CD4-positive, alpha-beta T cell treated with Interleukin-21 for 1 hour (primary cell): ENCODE measurements at places on chromosomes 3 and 15.

DNA sequence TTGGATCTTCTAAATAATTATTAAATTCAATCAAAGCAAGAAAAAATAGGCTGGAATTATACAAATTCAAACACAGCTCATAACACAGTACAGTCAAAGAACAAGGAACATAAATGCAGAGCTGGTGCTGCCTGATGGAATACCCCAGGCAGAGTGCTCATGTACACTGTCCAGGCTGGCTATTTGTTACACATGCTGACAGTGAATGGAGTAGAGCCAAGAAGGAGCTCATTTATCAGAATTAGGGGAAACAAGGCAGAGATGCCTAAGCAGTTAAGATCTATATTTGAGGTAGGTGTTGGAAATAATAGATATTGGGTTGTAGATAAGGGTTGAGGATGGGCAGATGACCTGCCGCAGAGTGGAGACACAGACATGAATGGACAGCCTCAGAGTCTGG, 788.2 kb upstream of the ARPP21 start:
- no peak for DNase-seq

- DNase-seq: no peak
These were observed 15.6 kb upstream of the FILIP1L start for GRCh38 chr3:100129941-100130340.

GRCh38 chr15:59174151-59174834, 32.4 kb upstream of the LDHAL6B start:
- DNase-seq: no peak

GRCh38 chr3:64484289-64484992, 203.4 kb downstream of the ADAMTS9 start:
- DNase-seq: peak; percentile 50

- DNase-seq: no peak
These were observed 3.6 kb upstream of the AGTR1 start for GRCh38 chr3:148694116-148694515.

GRCh38 chr3:16174389-16174788, at the start of gene GALNT15:
Gene GALNT15 (plus strand): TSS chr3:16174680. CDS start chr3:16175152, 472 bp downstream.
- DNase-seq: no peak

GRCh38 chr3:59885101-59885500, 835.3 kb upstream of the CFAP20DC start:
- no peak for DNase-seq

DNA sequence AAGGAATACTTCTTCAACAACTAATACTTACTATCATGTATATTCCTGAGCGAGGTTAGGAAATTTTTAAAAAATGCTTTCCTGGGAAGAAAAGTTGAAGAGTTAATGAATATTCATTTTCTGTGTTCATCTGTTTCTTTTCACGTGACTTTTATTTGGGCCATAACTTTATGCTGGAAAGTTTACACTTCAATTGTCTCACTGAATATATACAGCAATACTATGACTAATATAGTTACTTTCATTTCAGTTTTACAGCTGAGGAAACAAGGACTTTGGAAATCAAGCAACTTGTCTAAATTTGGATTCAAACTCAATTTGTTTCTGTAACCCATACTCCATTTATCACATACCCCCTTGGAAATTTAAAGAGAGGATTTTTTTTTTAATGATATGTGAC, 894.2 kb downstream of the ROBO1 start:
- DNase-seq: no peak

DNA sequence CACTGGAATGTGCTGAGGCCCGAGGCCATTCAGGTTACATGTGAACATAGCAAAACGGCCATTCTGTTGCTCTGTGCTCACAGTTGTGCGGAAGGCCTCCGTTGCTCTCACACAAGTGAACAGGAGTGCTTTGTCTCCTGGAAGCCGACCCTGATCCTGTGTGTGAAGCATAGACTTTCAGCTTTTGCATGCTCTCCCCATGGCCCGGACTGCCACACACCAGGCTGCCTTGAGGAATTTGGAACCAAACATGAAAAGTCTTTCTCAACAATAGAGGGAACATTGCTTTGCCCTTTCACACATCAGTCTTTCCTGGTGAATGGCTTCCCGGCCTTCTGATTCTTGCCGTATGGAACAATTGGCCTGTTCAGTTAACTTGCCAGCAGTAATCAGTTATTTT, 154.8 kb upstream of the LRIG1 start:
- no peak for DNase-seq

DNA sequence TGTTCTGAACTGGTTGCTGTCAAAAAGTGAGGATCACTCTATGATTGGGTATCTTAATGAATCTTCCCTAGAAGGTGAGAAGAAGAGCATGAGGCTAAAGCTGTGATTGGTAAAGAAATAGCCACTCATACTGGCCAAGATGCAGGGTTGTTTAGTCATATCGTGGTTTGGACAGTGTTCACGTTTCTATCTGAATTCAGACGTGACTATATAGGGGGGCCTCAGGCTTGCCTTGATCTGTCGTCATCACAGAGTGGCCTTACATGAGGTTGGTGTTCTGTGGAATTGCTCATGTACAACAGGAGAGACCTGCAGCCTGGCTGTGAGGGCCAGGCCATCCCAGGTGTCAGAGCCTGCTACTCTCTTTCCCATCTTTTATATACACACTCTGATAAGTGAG, 12.4 kb downstream of the RTP2 start:
- DNase-seq: no peak

DNA sequence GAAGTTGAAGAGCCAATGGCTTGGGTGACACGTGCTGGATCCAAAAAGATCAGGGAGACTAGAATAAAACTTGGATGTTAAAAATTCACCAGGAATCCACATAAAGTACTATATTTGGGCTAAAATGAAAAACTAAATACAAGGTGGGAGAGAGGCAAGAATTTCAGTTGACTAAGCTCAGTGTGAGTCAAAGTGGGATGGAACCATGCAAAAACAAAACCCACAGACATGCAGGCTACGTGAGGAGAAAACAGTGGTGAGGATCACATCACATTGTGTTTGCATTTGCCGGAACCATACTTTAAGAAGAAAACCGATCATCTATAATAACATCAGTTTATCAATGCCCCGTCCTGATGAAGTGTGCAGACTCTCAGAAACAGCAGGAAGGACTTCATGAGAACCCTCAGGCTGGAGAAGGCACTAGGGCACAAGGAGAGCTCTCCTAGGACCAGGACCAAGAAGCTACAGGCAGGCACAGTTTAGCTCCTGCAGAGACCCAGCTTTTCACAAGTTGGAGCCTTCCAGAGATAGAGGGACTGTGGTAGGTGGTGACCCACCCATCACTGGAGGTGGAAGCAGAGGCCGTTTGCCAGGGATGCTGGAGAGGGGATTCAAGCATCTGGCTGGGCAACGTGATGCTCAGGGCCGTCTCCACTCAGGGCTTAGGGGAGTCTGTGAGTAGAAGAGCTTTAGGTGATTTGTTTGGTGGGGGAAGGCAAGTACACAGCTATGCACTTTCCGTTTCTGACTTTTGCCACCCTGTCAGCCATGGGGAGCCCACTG, 29.0 kb upstream of the NR2E3 start:
- DNase-seq: no peak

- DNase-seq: no peak
These were observed 268.3 kb downstream of the UACA start for GRCh38 chr15:70494852-70495571.

DNA sequence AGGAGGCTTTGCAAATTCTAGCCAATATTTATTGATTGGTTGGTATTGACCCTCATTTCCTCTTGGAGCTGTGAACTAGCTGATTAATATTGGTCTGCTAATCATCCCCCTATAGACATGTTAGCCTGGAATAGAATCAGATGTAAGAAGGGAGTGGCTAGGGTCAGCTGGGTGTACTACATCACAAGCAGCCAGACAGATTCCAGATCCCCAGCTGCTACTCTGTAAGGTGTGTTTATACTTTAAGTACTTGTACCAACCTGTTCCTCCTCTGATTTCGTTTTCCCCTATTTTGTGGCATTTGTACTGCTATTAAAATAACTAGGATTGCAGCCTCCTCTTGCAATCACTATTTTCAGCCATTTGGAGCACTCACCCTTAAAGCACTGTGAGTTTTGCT, 49.9 kb downstream of the PARP15 start:
- no peak for DNase-seq

GRCh38 chr3:178267158-178267844, 268.9 kb upstream of the KCNMB2 start:
- no peak for DNase-seq

DNA sequence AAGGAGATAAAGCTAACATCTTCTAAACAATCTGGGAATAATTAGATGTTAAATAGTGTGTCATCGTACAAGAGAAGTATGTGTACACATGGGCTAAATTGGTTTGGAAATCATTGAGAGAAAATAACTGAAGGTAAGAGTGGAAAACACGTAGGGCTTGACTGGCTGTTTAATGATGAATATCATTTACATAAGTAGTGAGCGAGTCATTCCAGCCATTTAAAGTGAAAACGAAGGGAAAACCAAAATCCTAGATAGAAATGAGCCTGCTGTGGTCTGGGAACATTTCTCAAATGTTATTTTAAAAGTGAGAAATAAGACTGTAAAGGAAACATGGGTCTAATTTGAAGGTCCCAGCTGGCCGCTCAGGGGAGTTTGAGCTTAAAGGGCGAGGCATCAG, 41.9 kb upstream of the KCNMB2 start:
- no peak for DNase-seq

GRCh38 chr15:33292717-33293307, 18.0 kb upstream of the RYR3 start:
- peak; percentile 4 for DNase-seq

GRCh38 chr3:17841190-17841828, 98.9 kb upstream of the TBC1D5 start:
- peak; percentile 63 for DNase-seq

- DNase-seq: peak; percentile 51
These were observed 1.7 kb upstream of the IFT57 start for GRCh38 chr3:108223928-108224327.

DNA sequence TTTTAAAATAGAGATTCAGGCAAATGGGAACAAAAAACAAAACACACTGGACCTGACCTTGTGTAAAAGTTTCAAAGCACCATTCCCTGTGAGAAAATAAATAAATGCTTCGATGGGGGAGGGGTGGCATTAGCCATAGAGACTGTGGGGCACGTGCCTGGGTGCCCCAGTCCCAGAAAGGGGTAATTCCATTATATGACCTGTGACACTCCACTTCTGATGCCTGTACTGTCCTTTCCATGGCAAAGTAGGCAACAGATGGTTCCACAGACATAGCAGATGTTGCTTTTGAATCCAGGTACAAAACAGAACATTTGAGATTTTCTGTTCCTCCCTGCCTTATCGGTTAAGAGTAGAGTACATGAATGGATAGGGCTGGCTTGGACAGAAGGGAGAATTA, 3.9 kb downstream of the PHLDB2 start:
- no peak for DNase-seq

DNA sequence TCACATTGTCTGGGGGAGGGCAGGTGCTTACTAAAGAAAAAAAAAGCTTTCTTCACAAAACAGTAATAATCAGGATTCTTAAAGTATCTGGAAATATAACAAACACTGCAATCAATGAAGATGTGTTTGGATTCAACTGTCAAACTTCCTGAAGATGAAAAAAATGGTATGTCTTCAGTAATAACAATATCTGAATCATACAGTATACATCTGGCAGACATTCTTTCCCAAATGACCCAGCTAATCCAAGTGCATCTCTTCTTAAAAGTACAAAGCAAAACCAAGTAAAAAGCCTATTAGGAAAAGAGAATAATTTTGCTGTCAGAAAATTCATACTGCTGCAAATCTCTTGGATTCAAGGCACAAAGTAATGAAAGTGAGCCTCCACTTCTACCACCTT, 145.0 kb upstream of the MCTP2 start:
- no peak for DNase-seq

DNA sequence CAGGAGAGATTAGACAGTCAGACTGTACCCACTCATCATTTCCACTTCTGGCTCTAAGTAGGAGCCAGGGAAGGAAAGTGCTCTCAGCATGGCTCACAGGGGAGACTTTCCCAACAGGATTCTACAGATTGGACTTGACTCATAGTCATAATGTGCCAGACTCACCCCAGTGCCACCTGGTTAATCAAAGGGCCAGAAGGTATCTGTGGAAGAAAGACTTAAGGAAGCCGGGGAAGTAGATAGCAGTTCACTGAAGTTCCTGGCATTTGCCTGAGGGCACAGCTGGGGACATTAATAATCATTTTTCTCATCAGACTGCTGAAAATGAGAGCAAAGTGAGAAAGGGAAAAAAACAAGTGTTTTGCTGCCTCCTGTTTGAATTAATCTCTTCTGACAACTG, 717.5 kb downstream of the TUSC7 start:
- DNase-seq: no peak

- DNase-seq: no peak
These were observed 46.8 kb downstream of the SST start for GRCh38 chr3:187623285-187623814.

DNA sequence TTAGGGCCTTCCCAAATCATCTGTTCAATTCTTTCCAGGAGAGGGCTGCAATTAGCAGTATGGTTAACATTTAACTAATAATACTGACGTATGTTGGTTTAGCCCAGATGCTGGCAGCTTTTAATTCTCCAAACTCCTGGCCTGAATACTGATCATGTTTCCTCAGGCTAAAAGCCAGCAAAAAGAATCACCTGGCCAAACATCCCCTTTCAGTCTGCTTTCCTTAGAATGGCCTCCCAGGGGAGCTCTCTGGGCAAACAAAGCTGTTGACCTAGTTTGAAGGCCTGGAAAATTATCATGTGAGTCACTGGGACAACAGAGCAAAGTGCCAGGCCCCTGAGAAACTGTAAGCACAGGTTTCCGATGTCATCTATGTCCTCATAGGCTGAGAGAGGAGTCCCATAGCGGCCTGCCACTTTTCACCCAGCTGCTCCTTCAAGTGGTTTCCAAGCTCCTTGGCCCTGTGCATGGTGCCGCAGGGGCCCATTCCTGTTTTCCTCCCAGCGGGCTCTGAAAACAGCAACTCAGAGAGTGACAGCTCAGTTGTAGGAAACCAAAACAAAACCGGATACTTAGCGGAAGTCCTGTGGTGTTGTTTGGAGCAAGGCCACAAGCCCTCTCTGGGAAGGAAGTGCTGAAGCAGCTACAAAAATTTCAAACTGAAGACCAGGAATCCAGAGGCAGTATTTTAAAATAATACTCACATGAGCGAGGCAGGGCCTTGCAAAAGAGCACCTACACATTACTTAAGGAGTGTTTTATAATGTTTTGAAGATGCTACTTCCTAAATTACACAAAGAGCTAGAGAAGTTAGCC, 36.5 kb upstream of the RAB11A start:
- DNase-seq: peak; percentile 71

- no peak for DNase-seq
These were observed 128.4 kb downstream of the CTNNB1 start for GRCh38 chr3:41327718-41328117.

DNA sequence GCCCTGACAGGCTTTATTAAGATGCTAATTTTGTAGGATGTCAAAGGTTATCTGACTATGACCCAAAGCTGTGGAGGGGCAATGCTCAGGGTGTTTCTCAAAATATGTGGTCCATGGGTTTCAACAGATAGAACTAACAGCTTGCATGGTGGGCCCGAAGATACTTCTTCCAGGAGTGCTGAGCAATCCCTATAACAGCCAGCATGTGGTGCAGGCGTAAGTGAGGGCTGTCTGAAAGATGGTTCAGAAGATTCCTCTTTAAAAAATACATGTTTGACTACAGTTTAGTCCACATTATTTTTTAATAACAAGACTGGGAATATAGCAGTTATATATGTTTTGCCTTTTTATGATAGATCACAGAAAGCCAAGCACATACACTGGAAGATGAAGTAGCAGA, 7.6 kb downstream of the SCG3 start:
- DNase-seq: peak; percentile 0

GRCh38 chr3:126512916-126513650, 4.5 kb downstream of the UROC1 start:
- DNase-seq: no peak

GRCh38 chr15:42155546-42156242, 742 bp downstream of the PLA2G4F start:
- no peak for DNase-seq

GRCh38 chr15:57509126-57509525, 82.6 kb upstream of the MYZAP start:
- no peak for DNase-seq
